Fibroblast of upper back skin (primary cell): ENCODE measurements at places on chromosomes 5 and 9.

DNA sequence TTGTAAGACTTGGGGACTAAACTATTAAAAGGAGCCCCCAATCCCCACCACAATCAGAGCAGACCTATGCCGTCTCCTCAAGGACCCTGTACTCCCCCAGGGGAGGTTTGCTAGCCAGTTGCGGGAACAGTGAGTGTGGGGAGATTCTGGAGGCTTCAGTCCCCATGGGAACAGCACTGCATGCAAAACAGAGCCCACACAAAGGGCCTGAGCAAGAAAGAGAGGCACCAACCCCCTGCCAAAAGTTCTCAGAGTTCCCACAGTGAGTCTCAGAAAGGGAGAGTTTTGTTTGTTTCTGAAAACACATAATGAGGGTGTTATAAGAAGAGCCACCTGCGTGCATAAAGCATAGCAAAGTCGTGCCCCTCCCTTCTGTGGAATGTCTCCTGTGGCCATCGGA is 56.6 kb downstream of the CFAP90 start:
- no peak for DNase-seq

DNA sequence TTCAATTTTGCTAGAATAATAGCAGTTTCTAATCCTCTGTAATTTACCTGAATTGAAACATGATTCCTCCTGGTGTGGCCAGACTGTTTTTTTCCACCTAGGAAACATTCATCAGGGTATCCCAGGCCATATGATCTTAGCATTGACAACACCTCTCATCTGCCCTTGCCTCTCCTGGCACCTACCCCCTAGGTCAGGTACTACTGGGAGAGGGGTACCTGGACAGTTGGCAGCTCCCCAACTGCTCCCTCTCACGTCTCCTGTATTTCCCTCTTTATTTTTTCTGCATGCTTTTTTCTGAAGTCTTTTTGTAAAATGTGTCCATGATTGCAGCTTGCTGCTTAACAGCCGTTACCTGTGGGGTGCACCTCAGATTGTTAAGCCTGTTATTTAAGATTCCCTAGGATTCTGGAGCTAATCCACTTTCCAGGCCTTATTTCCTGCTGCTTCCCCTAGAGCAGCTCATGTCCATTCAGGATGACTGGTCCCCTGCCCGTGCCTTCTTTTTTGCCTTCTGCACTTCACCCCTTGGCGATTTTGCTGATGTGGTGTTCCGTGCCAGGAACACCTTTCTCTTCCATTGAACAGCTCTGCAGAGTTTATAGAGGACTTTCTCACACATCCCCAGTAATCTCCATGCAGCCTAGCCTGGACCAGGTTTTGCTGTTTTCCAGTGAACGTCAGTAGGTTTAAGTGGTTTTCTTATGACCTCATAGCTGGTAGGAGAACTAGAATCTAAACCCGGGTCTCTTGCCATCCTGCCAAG is 33.6 kb downstream of the SNX30 start:
- no peak for DNase-seq

GRCh38 chr5:16456103-16456832 is 9.3 kb downstream of the ZNF622 start:
- DNase-seq = peak; percentile 66

- peak; percentile 89 for DNase-seq
Measured at GRCh38 chr5:61280205-61280604, 51.9 kb upstream of the ZSWIM6 start.

DNA sequence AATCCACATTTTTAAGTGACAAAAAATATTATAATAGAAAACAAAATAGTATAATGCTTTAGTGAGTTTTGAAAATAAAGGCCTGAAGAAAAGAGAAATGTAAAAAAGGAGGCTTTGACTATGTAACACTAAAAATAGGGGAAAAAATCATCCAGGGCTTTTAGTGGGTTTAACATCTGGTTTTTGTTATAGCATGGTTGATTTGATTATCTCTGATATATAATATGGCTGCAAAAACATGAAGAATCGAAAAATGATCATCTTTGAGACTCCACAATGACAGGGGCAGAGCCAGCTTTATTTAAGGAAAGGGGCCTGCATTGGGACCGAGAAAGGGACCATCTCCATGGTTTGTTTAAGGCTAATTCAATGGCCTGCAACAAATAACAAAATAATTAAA is 393.8 kb downstream of the PLK2 start:
- DNase-seq = no peak

DNA sequence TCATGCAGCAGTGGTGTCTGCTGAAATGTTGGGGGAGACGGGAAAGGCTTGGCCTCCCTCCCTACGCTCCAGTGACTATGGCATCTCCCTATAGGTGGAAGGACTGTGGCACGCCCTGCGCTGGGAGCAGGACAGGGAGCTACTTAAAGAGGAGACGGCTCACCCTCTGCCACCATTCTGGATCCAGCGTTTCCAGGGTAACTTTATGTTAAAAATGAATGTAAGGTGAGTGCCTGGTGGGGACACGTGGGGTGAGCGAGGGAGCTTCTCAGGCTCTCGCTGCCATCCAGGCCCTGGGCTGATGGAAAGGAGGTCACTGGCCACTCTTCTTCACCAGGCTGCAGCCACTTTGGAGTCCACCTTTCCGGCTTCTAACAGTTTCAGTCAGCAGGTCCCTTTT is 15.7 kb downstream of the PAEP start:
- DNase-seq = no peak

- peak; percentile 70 for DNase-seq
Measured at GRCh38 chr9:116390303-116391228, 237.0 kb downstream of the PAPPA start.

DNA sequence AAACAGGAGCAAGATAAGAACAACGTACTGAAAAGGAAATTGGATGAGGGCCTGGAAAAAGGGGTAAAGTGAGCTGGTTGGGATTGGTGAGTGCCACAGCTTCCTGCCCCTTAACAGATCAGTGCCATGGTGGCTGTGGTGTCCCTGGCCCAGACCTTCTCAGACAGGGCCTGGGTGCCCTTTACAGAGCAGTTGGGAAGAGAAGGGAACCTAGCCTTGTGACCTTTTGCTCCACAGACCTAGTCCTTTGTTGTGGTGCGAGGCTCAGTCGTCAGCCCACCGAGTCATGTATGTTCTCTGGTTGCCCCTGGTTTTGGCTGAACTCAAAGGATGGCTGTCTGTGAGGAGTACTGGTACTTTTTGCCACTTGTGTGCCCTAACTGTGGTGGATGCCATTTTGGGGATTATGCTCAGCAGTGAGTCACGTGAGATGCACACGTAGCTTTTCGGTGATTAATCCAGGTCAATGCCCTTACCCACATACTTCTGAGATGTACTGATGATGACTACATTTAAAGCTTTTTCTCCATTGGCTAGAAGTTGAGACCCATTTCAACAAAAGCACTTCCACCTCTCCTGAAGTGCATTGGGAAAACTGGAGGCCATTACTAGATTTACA is 48.4 kb downstream of the EXOSC2 start:
- DNase-seq = peak; percentile 57

DNA sequence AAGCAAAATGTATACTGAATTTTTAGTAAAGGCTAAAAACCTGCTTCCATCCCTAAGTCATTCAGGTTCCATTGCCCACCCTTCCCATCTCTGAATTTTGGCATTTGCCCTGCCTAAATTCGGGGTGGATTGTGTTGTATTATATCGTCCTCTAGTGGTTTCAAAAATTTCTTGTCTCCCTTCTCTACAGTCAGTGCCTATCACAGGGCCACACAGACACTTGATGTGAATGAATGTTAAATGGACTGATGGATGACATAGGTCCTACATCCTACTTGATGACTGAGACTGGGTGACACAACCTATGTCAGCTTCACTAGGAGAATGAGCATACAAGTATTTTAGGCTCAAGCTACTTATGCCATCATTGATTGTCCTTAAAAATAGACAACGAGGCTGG is 45.6 kb upstream of the SLC30A5 start:
- DNase-seq = peak; percentile 8

DNA sequence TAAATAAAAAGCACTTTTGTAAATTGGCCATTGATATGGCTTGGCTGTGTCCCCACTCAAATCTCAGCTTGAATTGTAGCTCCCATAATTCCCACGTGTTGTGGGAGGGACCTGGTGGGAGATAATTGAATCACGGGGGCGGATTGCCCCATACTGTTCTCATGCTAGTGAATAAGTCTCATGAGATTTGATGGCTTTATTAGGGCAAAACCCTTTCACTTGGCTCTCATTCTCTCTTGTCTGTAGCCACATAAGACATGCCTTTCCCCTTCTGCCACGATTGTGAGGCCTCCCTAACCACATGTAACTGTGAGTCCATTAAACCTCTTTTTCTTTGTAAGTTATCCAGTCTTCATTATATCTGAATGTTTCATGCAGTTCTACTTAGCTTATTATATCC is 153.2 kb downstream of the TARS1 start:
- no peak for DNase-seq

- no peak for DNase-seq
Measured at GRCh38 chr5:15117688-15118087, 246.1 kb upstream of the ANKH start.

GRCh38 chr9:127293767-127294166 is 29.2 kb downstream of the GARNL3 start:
- no peak for DNase-seq

DNA sequence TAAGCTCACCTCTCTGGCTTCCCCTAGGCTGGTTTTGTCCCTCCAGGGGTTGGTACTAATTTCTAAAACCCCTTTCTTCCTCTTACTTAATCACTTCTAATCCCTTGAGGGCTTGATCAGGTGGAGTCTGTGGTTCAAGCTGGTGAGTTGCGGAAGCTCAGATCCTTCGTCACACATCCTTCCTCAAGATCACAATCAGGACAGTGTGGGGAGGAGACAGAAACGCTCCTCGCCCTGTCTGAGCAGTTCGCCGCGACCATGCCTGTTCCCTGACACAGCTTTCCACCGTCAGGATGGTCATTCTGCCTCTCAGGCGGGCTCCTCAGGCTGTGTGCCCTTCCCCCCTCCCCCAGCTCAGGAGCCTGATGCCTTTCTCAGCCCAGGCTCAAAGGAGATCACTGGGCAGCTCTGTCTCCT is 24.3 kb downstream of the CPLX2 start:
- DNase-seq = no peak

DNA sequence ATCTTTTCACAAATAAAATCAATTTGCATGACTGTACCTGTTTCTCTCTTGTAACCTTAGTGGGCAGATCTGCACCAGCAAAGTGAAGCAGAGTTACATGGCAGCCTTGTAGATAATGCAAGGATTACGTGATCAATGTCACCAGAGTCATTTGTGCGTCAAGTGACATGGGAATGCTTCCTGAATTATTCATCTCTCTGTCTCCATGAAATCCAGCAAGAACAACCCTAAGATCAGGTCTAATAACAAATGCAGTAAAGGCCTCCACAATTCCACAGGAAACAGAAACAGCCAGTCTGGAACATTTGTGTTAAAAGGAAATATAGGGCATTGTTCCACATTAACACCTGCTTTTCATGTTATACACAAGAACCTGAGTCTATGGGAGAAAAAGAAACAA is 7.8 kb downstream of the GZMA start:
- DNase-seq = no peak

- no peak for DNase-seq
Measured at GRCh38 chr9:739362-739761, 102.1 kb upstream of the DMRT1 start.

GRCh38 chr9:125513668-125514413 is 193.2 kb downstream of the MAPKAP1 start:
- DNase-seq = peak; percentile 64

- DNase-seq = peak; percentile 62
Measured at GRCh38 chr5:101390151-101390908, 487.2 kb upstream of the ST8SIA4 start.

DNA sequence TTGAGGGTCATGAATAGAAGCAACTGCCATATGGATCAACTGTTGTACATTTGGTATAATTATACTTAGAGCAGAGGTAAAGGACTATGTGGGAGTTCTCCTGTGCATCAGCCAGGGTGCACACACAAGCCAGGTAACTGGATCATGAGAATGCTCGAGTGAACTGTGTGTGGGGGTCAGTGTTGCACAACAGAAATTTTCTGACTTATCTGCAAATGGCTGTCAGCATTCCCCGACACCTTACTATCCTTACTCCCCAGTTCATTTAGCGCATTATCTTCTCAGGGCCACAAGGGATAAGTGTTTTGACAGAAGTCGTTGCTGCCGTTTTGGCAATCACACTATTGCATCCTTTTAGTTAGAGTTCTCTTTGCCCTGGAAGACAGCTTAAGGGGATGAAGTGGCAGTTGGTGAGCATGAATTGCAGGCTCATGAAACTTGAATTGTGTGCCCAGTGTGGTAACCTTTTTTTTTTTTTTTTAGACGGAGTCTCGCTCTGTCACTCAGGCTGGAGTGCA is 1.7 kb downstream of the CANX start:
- no peak for DNase-seq

DNA sequence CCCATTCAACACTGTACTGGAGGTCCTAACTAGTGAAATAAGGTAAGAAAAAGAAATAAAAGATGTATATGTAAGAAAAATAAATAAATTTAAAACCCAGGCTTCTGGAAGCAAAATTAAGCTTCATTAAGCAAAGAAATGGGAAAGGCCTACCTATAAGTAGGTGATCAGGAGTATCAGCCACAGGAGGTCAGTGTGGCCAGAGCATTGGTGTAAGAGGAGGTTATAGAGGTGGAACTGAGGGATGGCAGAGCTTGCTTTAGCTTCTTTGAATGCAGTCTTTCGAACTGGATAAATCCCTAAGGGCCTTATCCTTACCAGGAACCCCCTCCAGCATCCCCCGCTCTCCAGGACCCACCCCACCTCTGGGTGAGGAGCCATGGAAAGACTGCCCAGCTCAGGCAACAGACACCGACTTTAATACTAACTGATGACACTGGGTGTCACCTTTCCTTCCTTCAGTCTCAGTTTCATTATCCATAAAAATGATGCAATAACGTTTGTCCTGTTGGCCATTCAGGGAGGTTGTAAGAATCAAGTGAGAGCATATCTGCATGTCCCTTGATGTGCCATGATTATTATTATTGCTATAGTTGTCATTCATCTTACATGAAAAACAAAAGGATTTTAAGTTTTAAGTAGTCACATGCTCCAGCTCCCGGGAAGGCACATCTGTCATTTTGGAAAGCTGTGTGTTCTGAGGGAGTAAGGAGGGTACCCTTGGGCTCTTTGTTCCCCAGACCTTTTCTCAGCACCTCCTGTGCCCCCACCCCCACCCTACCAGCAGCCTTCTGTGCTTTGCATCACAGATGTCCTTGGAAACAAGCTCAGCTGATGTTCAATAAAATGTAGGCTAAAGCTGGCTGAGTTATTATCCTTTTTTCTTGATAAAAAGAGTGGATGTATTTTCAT is 50.8 kb upstream of the CTNNA1 start:
- no peak for DNase-seq

DNA sequence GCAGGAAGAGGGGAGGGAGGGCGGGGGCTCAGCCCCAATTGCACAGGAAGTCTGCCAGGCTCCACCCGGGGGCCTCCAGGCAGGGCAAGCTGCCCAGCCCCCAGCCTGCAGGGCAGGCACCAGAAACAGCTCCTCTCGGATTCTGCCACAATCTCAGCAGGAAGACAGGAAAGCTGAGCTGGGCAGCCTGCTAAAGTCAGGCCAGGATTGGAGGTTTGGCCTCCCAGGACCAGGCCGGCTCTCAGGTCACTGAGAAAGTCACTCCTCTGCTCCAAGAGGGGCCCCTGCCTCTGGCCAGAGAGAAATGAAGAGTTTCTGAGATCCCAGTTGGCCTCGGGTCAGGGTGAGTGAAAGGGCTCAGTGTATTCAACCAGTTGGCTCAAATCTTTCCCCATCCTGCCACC is 54.6 kb upstream of the STXBP1 start:
- peak; percentile 58 for DNase-seq
